NCI-H2107 (cell line): ENCODE measurements at places on chromosomes 7 and 10.

GRCh38 chr7:45982132-45982531, 61.1 kb upstream of the IGFBP3 start:
- DNase-seq = no peak

- no peak for DNase-seq
These were observed 1191.9 kb downstream of the CNTNAP2 start for GRCh38 chr7:147308539-147308938.

DNA sequence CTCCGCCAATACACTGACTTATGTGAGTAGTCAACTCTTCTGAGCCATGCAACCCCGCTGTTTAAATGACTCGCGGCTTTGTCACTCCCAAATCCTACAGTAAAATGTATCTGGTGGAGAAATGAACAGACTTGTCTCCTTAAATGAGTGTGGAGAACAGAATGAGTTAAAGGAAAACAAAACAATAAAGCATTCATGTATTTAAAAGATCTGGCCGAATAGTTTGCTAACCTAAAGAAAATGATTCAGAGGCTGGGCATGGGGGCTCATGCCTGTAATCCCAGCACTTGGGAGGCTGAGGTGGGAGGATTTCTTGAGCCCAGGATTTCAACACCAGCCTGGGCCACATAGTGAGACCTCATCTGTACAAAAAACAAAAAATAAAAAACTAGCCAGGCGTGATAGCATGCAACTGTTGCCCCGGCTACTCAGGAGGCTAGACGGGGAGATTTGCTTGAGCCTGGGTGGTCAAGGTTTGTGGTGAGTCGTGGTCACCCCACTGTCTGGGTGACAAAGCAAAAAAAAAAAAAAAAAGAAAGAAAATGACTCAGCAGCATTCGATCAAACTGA, 86.5 kb upstream of the PFKP start:
- DNase-seq = no peak

DNA sequence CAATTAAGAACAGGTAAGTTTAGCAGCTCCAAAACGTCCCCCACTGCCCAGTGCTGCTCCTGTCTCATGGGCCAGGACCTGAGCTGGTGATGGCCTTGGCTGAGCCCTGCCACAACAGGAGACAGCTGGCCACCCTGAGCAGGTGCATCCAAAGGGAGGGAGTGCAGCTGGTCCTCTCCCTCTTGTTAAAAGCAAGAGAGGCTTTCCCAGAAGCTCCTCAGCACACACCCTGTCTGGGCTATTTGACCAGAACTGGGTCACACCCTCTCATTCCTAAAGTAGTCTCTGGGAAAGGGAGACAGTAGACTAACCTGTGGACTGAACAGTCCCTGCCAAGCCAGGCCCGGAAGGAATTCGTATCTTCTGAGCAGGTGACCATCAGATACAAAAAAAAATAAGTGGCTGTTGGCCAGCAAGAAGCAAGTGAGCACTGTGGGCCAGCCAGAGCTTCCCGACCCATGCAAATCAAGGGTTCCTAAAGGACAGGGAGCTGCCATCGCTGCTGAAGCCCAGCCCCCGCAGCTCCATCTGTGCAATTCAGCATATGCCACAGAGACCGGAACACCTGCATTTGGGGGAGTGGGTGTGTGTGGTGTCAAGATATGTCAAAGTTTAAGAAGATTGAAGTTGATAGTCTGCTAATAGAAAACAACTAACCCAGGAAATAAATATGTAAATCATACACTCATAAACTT, 2.1 kb upstream of the TMEM72 start:
- DNase-seq = no peak

DNA sequence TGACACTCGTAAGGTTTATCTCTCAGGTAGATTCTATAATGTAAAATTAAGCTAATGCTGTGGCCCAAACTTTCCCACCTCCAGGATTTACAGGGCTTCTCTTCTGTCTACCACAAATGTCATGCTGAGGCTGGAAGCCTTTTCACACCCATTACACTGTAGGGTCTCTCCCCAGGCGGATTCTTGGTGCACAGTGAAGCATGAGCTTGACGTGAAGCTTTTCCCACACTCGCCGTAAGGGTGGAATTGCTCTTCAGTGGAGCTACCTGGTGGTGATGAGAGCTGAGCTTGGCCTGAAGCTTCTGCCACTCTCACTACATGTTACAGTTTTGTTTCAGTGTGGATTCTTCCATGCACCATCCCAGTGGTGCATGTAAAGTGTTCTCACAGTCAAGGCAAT, 11.4 kb downstream of the FAM200A start:
- no peak for DNase-seq

DNA sequence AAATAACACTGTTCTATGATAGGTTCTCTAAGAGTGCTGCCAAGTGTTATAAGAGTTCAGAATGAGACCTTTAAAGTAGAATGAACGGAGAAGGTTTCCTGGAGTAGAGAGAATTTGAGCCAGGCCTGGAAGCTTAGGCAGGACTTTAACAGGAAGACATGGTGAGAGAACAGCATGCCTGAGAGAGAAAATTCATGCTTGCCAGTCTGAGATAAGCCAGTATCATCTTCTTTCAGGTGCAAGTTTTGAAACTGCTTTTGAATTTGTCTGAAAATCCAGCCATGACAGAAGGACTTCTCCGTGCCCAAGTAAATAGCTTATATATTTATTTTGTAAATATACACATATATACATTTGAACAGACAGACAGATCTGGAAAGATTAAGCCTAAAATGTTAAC, 22.1 kb downstream of the ARMC10 start:
- no peak for DNase-seq

DNA sequence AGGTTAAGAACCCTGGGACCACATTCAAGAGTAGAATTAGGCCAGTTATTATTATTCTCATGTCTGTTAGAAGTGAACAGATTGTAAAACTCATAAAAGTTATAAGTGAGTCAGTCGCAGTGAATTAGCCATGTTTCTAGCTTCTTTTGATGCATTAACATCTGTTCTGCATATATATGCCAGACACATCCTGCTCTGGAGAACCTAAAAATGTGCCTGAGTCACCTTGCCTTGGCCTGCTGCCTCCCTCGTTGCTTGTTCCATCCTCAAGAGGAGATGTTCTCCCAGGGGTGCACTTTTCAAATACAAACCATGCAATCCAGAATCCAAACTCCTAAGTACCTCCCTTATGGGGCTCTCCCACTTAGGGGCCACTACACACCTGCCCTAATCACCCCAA, 14.8 kb downstream of the TSPAN12 start:
- no peak for DNase-seq

DNA sequence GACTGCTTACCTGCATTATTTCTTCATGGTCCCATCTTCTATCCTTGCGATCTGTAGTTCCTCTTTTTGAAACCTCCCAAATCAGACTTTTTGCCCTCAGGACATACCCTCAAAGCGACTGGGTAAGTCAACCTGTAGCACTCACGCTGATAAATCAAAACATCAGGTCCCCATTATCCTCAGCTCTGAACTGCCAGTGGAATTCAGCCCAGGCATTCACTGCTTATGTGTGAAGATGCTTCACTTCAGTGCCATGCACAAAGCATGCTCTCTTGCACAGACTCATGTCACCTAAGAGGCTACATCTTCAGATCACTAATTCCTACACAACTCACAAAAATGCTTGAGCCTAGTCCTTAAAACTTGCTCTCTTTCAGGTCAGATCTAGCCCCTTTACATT, 283.6 kb upstream of the KLF6 start:
- DNase-seq = no peak

DNA sequence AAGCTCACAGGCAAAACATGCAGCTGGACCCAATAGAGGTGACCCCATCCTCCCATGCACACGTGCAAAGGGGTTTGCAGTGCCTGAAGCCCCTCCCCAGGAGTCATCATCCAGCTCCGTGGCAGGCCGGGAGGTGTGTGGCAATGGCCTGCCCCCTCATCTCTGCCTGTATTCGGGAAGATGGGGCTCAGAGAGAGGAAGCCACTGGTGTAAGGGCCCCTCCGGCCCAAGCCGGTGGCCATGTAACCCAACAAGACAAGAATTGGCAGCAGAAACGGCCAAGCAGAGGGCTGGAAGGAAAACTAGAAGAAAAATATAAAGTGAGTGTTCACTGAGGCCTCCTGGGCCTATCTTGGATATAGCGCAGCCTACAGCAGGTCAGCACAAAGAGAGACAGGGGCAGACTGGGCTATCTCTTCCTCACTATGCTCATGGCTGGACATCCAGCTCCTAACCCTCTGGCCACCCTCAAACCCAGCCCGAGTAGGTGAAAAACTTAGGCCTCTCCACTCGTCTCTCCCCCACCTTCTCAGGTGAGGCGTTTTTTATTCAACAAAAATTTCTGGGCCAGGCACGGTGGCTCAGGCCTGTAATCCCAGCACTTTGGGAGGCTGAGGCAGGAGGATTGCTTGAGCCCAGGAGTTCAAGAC, 158.1 kb downstream of the CCDC3 start:
- DNase-seq = no peak

DNA sequence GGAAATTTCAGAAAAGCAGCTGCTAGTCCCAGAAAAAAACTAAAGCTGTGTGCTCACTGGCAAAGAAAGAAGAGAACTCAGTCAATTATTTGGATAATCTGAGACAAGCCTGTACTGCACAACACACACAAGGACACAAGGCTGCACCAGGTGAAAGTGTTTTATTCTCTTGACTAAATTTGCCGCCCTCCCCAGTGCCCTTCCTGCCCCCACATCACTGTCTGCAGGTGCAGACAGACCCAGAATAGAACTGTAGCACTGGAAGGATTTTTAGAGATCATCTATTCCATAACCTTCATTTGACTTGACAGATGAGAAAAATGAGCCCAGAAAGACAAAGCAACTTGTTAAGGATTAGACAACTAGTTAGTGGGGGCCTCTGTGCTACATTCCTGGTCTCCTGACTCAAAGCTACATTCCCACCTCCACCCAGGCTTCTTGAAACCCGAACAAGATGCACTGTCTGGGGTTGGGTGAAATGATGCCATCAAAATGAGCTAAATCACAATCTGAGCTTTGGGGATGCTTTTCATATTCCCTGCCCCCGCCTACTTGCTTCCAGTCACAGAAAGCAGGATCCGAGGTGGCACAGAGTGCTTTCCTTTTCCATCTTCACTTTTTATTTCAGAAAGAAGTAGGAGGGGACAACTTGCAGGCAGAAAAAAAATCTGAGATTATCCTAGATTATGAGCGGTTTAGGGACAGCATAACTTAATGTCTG, 5.2 kb upstream of the VAX1 start:
- no peak for DNase-seq

GRCh38 chr10:7407368-7408290, 3.2 kb downstream of the SFMBT2 start:
- DNase-seq = no peak

DNA sequence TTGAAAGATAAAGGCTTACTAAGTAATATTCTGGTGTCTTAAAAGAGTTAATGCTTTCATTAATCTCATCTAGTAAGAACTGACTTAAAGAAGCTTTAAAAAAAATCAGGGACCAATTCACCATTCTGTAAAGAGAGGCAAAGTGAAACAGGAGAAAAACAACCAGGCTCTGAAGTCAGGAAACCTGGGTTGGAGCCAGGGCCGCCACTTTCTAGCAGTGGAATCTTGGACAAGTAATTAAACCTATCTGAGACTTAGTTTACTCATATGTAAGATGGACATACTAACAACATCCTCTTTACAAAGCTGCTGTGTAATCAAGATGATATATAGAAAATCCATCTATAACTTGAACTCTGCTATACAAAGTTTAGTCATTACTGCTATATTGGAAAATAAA, 154.1 kb downstream of the RNLS start:
- no peak for DNase-seq

DNA sequence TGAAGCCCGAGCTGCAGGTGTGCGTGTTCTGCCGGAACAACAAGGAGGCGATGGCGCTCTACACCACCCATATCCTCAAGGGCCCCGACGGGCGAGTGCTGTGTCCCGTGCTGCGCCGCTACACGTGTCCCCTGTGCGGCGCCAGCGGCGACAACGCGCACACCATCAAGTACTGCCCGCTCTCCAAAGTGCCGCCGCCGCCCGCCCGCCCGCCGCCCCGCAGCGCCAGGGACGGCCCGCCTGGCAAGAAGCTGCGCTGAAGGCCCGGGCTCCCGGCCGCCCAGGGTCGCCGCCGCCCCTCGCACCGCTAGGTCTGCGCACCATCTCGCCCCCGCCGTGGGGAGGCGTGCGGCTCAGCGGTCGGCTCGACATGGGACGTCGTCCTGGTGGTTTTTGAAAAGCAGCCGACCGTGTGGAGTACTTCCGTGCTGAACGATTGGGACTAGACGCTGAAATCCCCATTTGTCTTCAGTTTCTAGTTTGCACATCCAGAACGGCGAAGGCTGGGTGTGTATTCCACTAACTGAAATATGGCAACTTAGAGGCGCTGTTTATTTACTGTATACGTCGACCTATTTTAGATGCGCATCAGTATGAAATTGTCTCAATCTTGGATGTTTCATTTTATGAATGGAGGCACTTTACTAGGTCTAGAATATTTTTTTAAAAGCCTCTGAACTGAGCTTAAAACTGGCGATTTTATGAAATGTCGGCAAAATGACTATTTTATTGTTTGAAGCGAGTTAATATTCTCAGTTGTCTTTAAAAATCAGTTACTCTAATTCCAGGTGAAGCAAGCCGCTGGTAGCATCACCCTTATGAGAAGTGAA, 1.1 kb downstream of the NANOS1 start:
- no peak for DNase-seq

DNA sequence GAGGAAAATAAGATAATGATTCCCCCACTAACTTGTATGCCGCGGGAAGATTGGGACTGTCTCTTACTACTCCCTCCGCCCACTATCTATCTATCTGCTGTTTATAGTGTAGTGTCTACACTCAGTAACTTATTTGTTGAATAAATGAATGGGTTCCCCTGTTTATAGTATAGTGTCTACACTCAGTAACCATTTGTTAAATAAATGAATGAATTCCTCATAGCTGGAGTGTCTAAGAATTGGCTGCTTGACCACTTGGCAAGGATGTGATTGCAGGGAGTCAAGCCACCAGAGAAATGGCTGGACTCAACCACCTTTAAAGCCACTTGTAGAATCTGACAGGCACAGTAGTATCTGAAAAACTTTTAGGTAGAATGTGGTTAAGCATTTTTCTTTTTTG, 147.1 kb downstream of the TRIL start:
- no peak for DNase-seq

DNA sequence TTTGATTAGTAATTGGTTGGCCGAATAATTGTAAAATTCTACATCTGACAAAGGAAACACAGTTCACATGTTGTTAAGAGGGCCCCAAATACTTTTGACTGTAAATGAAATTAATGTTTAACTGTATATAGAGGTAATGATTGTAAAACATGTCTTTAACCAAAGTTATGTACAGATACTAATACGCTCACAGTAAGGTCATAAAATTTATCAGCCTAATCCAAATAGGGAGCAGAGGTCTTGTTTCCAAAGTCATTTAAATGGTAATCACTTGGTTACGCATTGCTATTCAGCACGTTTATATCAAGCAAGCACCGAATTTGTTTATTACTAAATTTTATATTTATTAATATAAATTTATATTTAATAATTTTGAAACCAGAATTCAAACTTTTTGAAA, 1.4 kb downstream of the PHYHIPL start:
- no peak for DNase-seq
